Spleen (tissue), 13 donors: ENCODE measurements at places on chromosomes 11 and 22. TPM values are rescaled to one million over a fixed set of nuclear protein-coding genes. Genes with fewer than 3 reads are reported as not detected.

- peak; percentile 48 for DNase-seq
- H3K27ac ChIP-seq: peak overlapping the region; percentile 99
- peaks cover 87% of the 10 kb centered on the region for H3K4me1 ChIP-seq
- no peaks in the 10 kb centered on the region for H3K27me3 ChIP-seq
- H3K36me3 ChIP-seq: no peaks in the 10 kb centered on the region
Observed at GRCh38 chr22:46067159-46068111, 82.9 kb upstream of the PPARA start.

THY1 gene
- total RNA-seq: 23.8 TPM

GRCh38 chr22:48595511-48595905 is 1232.2 kb downstream of the BRD1 start:
- H3K4me1 ChIP-seq: no peaks in the 10 kb centered on the region
- H3K36me3 ChIP-seq: no peaks in the 10 kb centered on the region
- DNase-seq: no peak
- no peaks in the 10 kb centered on the region for H3K27me3 ChIP-seq
- no peak overlapping the region for H3K27ac ChIP-seq
- no peak overlapping the region for H3K4me3 ChIP-seq

TESMIN gene
- 8.0 TPM for total RNA-seq

DNA sequence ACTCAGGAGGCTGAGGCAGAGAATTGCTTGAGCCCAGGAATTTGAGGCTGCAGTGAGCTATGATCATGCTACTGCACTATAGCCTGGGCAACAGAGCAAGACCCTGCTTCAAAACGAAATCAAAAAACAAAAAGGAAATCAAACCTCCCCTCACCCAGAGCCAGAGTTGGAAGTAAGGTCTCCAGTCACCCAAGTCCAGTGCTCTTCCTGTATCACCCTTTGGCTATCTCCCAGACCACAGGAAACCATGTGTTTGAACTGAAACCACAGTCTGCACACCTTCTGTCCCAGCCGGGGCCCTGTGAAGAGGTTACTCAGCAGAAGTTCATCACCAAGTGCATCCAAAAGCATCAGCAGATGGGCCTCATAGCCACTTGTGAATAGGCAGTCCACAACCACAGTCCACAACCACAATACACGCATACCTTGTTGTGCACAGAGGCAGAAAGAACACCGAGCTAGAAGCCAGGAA is 4.6 kb downstream of the MYH9 start:
- peaks cover 77% of the 10 kb centered on the region for H3K4me1 ChIP-seq
- H3K27ac ChIP-seq: peak overlapping the region; percentile 98
- H3K4me3 ChIP-seq: peak overlapping the region; percentile 19
- no peaks in the 10 kb centered on the region for H3K27me3 ChIP-seq
- peaks cover 4% of the 10 kb centered on the region for H3K36me3 ChIP-seq
- DNase-seq: peak; percentile 85

SLC5A4 gene
- total RNA-seq: 0.97 TPM

BEST1 gene
- total RNA-seq: 13.0 TPM

GRCh38 chr22:45230026-45230721 is 10.5 kb downstream of the KIAA0930 start:
- DNase-seq: no peak
- H3K4me3 ChIP-seq: no peak overlapping the region
- no peaks in the 10 kb centered on the region for H3K27me3 ChIP-seq
- no peaks in the 10 kb centered on the region for H3K36me3 ChIP-seq

GRCh38 chr11:65418681-65419459 is 3.7 kb upstream of the NEAT1 start:
- H3K27me3 ChIP-seq: no peaks in the 10 kb centered on the region

DNA sequence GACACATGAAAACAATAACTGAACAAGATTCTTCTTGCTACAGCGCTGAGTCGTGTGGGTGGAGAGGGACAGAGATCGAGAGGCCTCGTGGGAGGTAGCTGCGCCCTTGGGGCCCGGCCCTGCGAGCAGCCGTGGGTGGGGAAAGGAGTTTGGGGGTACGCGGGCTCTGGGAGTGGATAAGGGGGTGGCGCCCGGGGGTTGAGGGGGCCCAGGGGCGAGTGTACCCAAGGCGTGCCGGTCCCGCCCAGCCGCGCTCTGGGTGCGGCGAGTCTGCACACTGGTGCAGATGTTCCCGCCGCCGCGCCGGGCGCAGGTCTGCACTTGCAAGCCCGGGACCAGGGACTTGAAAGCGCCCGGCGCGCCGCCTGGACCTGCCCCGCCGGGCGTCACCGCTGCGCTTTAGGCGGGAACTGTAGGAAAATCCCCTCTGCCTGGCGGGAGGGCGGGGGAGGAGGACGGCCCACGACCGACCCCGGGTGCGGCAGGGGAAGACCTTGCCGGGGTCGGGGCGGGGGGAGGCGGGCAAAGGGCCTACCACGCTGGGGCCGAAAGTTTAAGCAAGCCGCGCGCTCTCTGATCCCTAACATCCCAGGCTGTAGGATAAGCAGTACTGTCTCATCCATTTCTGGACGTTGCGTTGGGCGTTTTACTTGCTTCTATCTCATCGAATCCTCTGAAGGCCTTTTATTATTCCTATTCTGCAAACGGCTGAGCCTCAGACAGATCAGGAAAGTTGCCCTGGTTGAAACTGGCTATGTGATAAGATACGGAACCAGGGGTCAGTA is 1.4 kb upstream of the KREMEN1 start:
- H3K27me3 ChIP-seq: peaks cover 14% of the 10 kb centered on the region
- no peak overlapping the region for H3K27ac ChIP-seq
- peak overlapping the region; percentile 63 for H3K4me3 ChIP-seq
- peaks cover 40% of the 10 kb centered on the region for H3K4me1 ChIP-seq
- DNase-seq: peak; percentile 84
- H3K36me3 ChIP-seq: no peaks in the 10 kb centered on the region

GRCh38 chr11:14448240-14448639 is 51.4 kb downstream of the COPB1 start:
- no peak overlapping the region for H3K4me3 ChIP-seq
- no peaks in the 10 kb centered on the region for H3K36me3 ChIP-seq
- H3K27ac ChIP-seq: no peak overlapping the region
- DNase-seq: no peak

- H3K4me1 ChIP-seq: no peaks in the 10 kb centered on the region
- DNase-seq: no peak
- peaks cover 22% of the 10 kb centered on the region for H3K27me3 ChIP-seq
- no peak overlapping the region for H3K27ac ChIP-seq
Observed at GRCh38 chr22:27022896-27023361, 365.5 kb downstream of the MIAT start.

DNA sequence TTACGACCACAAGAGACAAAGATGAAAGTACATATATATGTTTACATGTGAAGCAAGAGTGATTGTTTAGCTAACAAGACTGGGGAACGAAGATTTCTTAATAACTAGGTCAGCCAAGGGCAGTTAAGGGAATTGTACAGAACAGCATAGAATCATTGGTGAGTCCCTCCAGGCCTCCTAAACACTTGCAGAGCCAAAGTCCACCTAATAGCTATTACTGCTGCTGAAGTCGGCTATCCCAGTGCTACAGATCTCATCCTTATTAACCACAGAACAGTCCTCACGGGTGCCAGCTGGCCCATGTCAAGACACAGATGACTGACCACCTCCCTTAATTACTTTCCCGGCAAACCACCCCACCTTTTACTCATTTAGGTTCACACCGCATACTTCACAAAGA is 68.5 kb upstream of the OPCML start:
- no peak overlapping the region for H3K27ac ChIP-seq
- no peaks in the 10 kb centered on the region for H3K27me3 ChIP-seq
- no peak for DNase-seq
- no peaks in the 10 kb centered on the region for H3K4me1 ChIP-seq
- no peaks in the 10 kb centered on the region for H3K36me3 ChIP-seq

DNA sequence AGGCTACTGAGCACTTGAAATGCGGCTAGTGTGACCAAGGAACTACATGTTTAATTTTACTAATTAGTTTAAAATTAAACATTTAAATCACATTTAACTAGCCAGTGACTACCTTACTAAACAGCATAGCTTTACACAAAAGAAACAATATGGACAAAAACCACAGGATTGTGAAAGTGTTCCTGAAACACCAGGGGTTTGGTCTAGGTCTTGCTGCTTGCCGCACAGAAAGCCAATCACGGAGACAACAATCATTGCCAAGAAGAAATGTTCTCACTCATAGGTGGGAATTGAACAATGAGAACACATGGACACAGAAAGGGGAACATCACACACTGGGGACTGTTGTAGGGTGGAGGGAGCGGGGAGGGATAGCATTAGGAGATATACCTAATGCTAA is 309.5 kb downstream of the C11orf87 start:
- H3K4me3 ChIP-seq: no peak overlapping the region
- no peaks in the 10 kb centered on the region for H3K4me1 ChIP-seq
- no peaks in the 10 kb centered on the region for H3K27me3 ChIP-seq
- H3K27ac ChIP-seq: no peak overlapping the region
- no peak for DNase-seq

DNA sequence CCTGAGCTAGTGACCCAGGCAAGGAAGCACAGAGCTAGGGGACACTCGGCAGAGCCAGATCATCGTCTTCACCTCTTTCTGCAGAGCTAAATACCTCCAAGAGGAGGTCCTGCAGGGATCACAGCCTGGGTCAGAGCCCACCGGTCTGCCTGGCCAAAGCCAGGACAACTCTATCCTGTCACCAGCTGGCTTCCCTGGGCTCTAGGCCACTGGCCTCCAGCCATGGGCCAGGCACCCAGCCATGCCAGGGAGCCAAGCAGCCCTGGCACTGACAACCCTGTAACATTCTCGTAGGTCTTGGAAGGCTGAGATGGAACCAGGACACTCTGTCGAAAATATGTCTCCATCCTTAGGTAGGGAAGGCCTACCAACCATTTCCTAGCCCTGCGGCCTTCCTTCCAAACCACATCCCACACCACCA is 270.1 kb downstream of the BUD13 start:
- no peak overlapping the region for H3K4me3 ChIP-seq
- no peaks in the 10 kb centered on the region for H3K4me1 ChIP-seq
- DNase-seq: no peak
- H3K36me3 ChIP-seq: no peaks in the 10 kb centered on the region
- H3K27me3 ChIP-seq: peaks cover 100% of the 10 kb centered on the region

DNA sequence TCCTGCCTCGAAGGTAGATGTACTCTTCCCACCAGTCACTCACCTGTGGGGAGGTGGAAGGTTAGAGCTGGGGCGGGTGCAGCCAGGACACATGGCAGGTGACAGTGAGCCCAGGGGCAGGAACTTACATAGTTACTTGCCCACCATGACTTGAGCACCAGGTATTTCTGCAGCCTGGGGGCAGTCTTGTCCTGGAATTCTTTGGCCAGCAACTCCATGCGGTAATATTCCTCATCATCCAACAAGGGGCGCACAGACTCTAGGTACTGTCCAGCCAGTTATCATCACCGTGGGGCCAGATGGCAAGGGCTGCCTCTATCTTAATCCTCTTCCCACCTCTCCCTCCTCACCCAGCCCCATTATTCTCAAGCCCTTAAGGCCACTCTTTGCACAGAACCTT is 2.2 kb downstream of the CPT1B start:
- peaks cover 20% of the 10 kb centered on the region for H3K4me1 ChIP-seq
- H3K4me3 ChIP-seq: no peak overlapping the region
- H3K27me3 ChIP-seq: peaks cover 9% of the 10 kb centered on the region
- H3K36me3 ChIP-seq: peaks cover 91% of the 10 kb centered on the region
- H3K27ac ChIP-seq: no peak overlapping the region
- DNase-seq: no peak

GRCh38 chr11:101003468-101003867 is 126.1 kb downstream of the PGR start:
- no peaks in the 10 kb centered on the region for H3K27me3 ChIP-seq
- DNase-seq: no peak
- H3K36me3 ChIP-seq: no peaks in the 10 kb centered on the region
- H3K27ac ChIP-seq: no peak overlapping the region
- H3K4me1 ChIP-seq: no peaks in the 10 kb centered on the region
- no peak overlapping the region for H3K4me3 ChIP-seq

DNA sequence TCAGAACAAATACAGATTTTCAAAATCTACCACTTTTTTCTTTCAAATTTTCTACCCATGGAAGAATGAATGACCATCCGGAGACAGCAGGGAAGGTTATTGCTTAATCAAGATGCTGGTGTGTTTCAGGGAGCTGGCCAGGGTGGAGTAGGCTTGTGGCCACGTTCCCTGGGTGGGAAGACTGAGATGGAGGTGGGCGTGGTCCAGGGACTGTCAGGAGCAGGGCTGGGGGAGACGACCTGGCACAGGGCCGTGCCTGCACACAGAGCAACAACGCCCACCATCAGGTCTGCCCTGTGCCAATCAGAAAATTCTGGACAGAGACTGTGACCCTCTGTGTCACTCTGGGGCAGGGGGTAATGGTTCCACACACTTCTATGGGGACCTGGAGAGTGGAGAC is 7.1 kb upstream of the APOBEC3H start:
- no peak overlapping the region for H3K4me3 ChIP-seq
- H3K36me3 ChIP-seq: no peaks in the 10 kb centered on the region
- peak overlapping the region; percentile 81 for H3K27ac ChIP-seq
- no peak for DNase-seq
- no peaks in the 10 kb centered on the region for H3K27me3 ChIP-seq

MYBPC3 gene
- total RNA-seq: 1.3 TPM

DNA sequence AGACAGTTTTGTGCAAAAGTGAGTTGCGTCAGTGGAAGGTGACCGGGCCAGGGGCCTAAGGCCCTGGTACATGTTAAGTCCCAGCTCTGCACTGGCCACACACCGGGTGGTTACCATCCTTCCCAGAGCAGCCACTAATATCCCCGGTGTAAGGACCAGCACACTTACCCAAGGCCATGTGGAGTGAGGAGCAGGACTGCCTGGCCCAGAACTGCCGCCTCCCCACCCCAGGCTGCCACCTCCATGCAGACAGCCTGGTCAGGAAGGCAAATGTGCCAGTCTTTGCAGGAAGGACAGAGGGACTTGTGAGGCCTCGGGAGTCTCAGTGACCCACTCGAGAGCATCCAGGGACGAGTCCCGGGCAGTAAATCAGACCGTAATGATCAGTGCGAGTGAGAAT is 102.9 kb downstream of the MORC2 start:
- DNase-seq: peak; percentile 42
- no peaks in the 10 kb centered on the region for H3K27me3 ChIP-seq
- no peak overlapping the region for H3K27ac ChIP-seq
- H3K36me3 ChIP-seq: no peaks in the 10 kb centered on the region
- H3K4me1 ChIP-seq: no peaks in the 10 kb centered on the region
- H3K4me3 ChIP-seq: no peak overlapping the region

INPP5J gene
- 0.87 TPM for total RNA-seq

GRCh38 chr11:1130276-1131032 is 27.3 kb upstream of the MUC5AC start:
- no peaks in the 10 kb centered on the region for H3K36me3 ChIP-seq
- H3K27me3 ChIP-seq: no peaks in the 10 kb centered on the region
- no peak for DNase-seq

- no peak overlapping the region for H3K4me3 ChIP-seq
- H3K36me3 ChIP-seq: no peaks in the 10 kb centered on the region
Observed at GRCh38 chr11:125201525-125202141, 37.1 kb downstream of the PKNOX2 start.

SPON1 gene
- 9.4 TPM for total RNA-seq
